A549 treated with AZD2906 at 1 μM for 4 hours (cell line): ENCODE measurements at places on chromosomes 11 and 22. TPM values are rescaled to one million over a fixed set of nuclear protein-coding genes. Genes with fewer than 3 reads are reported as not detected.

OSM gene
- total RNA-seq: not detected in 5 replicates

COPB1 gene
- 96.0 to 128 TPM (median 108 TPM) in 5 replicates for total RNA-seq

PLAAT4 gene
- 1.3 to 3.3 TPM (median 1.9 TPM) in 5 replicates for total RNA-seq

TEX54 gene
- not detected in 5 replicates for total RNA-seq

VSIG10L2 gene
- not detected in 5 replicates for total RNA-seq

PANX3 gene
- not detected in 5 replicates for total RNA-seq

A4GALT gene
- 20.3 to 28.0 TPM (median 27.2 TPM) in 5 replicates for total RNA-seq

RCOR2 gene
- 0.62 to 1.2 TPM (median 0.80 TPM) in 5 replicates for total RNA-seq

CNGA4 gene
- 0.03 to 0.08 TPM (median 0.06 TPM) in 3 of 5 replicates, not detected in the others for total RNA-seq

PAMR1 gene
- total RNA-seq: 0.02 to 0.08 TPM in 2 of 5 replicates, not detected in the others

GGT1 gene
- 88.6 to 112 TPM (median 103 TPM) in 5 replicates for total RNA-seq

CHST1 gene
- 0.95 to 1.9 TPM (median 1.5 TPM) in 5 replicates for total RNA-seq

OR51B2 gene
- not detected in 5 replicates for total RNA-seq

TIMP3 gene
- total RNA-seq: 1.00 to 1.5 TPM (median 1.2 TPM) in 5 replicates

ADAMTS8 gene
- 2.5 to 3.0 TPM (median 2.8 TPM) in 5 replicates for total RNA-seq

GRIA4 gene
- total RNA-seq: not detected in 5 replicates

TRIM64 gene
- total RNA-seq: not detected in 5 replicates

EMID1 gene
- 0.32 to 0.53 TPM (median 0.42 TPM) in 5 replicates for total RNA-seq

CALCA gene
- 0.08 to 0.15 TPM (median 0.12 TPM) in 3 of 5 replicates, not detected in the others for total RNA-seq

NLRP14 gene
- total RNA-seq: not detected in 5 replicates

RASL10A gene
- 0.22 to 0.48 TPM (median 0.42 TPM) in 4 of 5 replicates, not detected in the other for total RNA-seq
